Activated T-cell treated with anti-CD3 and anti-CD28 coated beads for 1 hour (primary cell): ENCODE measurements at places on chromosomes 13 and 19.
A peak's percentile ranks its signal among the peaks of the same experiment; 100 is the strongest.

DNA sequence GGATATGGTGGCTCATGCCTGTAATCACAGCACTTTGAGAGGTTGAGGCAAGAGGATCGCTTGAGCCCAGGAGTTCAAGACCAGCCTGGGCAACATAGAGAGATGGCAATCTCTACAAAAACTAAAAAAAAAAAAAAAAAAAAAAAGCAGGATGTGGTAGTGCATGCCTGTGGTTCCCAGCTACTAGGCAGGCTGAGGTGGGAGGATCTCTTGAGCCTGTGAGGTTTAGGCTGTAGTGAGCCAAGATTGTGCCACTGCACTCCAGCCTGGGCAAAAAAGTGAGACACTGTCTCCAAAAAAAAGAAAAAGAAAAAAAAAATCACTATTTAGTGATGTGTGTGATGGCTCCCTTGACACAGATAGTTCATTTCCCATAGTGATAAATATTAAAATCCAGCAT lies 365.0 kb upstream of the NBEA start:
- DNase-seq, result no peak

DNA sequence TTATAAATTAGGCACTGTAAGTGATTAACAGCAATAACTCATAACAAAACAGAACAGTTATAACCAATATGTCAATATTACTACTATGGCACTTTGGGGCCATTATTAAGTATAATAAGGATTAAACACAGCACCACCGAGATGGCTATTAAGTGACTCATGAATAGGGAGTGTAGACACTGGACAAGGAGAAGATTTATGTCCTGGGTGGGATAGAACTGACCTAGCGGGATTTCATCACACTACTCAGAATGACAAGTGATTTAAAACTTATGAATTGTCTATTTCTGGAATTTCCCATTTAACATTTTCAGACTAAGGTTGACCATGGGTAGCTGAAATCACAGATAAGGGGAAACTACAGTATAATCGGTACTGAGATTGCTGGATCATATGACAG lies 79.0 kb upstream of the SLC7A1 start:
- no peak for DNase-seq

DNA sequence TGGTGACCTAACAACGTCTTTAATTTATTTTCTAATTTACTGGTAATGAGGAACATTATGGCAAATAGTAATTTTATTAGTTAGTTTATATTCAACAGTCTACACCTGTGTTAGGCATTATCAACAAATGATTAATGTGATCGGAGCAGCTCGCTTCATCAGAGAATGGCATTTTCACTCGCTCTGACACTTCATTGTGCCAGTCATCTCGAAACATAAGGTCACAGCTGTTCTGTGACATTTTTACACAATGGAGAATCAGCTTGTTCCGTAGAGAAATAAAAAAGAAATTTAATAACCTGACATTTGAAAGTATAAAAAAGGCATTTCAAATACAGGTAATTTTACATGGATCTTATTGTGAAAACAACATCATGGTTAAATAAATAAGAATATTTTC lies 858.4 kb downstream of the SLITRK6 start:
- DNase-seq, result no peak

- DNase-seq, result no peak
Measured at GRCh38 chr13:95533545-95534160, 18.9 kb upstream of the CLDN10 start.

DNA sequence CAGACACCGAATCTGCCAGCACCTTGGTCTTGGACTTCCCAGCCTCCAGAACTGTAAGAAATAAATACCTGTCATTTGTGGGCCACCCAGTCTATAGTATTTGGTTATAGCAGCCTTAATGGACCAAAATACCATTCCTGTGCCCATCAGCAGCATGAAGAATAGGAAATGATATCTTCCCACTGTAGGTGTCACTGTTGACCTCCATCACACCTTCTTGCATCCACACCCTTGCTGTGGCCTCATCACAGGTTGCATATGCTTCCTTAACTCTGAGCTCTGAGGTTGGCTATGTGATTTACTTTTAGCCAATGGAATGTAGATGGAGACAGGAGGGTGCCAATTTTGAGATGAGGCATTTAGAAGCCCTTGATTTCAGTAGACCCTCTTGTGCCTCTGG lies 242.0 kb upstream of the TSHZ3 start:
- no peak for DNase-seq

DNA sequence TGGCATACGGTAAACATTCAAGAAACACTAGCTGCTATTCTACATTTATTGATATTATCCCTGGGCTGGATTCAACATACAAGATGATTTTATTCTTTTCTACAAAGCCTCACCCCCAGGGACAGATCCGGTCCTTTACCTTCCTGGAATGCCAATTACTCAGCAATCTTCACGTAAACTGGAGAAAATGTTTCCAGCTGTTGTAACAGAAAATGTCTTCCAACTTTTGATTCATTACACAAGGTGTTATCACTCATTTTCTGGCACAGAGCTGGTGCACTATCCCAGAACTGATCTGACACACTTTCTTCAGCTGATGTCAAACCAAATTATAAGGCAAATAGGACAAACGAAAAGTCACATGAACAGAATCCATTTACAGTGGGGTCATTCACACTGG lies 33.1 kb downstream of the DCLK1 start:
- DNase-seq, result no peak

- peak; percentile 20 for DNase-seq
Measured at GRCh38 chr19:11560404-11561051, 1.5 kb upstream of the ELOF1 start.

DNA sequence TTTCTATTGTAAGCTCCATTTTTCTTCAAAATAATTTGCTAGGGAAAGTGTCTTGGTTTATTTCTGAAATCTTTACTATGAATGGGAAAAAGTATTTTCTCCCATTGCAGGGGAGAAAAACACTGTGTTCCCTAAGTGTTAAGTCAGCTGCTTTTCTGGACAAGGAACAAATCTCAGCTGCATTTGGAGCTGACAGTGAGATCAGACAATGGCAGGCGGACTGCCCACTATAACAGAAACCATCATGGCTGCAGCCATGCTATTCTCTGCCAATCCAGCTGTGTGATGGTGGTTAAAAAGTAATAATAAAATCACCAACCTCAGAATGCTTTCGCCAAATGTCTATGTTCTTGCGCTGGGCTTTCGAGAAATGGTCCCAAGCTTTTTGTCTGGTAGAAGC lies 302.7 kb downstream of the DNAJC15 start:
- no peak for DNase-seq

DNA sequence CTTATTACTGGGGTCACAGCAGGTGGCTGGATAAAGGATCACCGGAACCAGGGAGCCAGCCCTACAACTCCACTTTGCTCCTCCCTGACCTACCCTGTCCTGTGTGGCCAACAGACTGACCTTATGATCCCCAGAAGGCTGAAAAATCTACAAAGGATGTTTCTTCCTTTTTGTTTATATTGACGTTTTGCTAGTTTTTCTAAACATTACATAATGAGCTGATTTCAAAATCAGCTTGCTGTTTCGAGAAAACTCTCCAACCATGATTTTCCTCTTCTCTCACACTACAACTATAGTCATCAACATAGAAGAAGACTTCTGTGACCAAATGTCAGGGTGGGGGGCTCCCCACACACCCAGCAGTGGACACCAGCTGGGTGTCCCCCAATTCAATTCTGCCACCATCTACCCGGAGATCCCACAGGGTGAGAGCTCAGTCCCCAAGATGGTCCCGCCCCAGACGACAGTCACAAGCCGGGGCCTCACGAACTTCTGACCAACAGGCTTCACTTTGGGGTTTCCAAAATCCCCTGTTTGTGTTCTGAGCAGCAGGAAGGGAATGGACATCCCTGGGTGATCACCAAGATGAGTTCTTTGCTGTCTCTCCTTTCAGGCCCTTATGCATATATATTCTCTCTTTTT lies 35.0 kb downstream of the ZNF536 start:
- no peak for DNase-seq

DNA sequence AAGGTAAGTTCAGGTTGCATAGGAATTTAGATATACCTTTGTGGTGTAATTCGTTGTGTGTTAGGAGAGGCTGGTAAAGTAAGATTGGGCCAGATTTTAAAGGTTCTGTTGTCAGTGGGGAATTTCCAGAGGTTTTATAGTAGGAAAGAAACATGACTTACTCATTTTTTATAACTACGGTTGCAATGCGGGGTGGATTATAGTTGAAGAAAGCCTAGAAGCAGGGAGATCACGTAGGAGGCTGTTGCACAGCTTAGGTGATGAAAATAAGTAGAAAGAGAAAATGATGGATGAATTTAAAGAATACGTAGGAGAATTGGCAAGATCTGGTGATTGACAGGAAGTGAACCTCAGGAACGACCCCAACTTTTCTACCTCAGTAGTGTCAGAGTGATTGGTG lies 61.1 kb downstream of the PIBF1 start:
- no peak for DNase-seq

- no peak for DNase-seq
Measured at GRCh38 chr13:52109116-52109670, 19.7 kb downstream of the NEK5 start.

DNA sequence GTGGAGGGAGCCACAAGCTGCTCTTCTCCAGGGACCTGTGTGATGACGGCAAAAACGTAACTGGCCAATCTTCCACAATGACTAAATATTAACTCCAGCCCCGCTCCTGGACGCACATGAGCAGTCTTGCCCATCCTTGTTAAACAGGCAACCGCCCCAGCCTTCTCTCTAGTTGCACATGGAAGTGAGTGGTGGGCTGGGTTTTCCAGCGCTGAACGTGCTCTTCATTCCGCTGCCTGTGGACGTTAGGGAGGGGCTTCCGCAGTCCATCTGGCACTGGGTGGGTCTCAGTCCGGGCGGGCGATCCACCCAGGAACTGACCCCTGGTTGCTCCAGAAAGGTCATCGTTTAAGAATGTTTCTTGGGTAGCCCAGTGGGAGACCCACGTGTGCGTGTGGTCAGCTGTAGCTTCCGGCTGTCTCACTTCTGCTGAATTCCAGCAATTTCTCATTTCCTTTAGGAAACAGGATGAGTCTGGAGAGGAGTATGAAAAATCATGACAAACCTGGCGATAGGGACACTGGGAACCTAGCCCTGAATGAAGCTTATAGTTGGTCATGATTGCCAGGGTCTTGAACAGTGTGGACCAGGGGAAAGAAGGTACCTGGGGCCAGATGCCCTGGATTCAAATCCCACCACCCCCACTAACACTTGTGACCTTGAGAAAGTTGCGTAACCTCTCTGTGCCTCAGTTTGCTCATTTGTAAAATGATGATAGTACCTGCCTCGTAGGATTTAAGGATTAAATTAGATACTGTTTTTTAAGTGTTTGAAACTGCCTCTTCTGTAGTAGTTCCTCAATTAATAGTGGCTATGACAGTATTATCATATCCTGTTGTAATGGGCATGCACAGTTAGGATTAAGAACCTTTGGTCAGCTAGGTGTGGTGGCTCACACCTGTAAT lies 92.6 kb downstream of the SIPA1L3 start:
- DNase-seq, result no peak

DNA sequence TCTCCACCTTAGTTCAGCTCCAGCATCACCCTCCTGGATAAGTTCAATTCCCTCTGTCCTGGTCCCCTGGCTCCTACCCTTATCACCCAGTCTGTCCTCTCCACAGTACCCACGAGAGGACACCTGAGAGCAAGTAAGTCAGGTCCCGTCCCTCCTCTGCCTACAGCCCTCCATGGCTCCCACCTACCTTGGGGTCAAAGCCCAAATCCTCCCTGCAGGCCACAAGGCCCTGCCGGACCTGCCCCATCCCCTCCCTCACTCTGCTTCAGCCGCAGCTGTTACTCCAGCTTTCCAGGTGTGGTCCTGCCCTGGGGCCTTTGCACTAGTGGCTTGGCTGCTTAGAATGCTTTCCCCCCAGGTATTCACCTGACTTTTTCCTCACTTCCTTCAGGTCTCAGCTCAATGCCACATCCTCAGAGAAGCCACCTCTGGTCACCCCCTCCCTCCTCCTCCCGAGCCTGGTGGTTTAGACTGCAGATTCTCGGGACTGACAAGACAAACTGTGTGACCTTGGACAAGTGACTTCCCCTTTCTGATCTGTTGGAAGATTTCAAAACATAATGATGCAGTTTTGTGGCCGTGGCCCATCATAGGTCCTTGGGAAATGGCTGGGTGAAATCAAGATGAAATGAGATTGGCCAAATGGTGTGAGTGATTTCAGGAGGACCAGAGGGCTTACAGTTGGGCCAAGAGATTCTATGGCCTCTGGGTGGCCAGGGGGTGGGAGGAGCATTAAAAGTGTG lies 3.6 kb downstream of the TUBB4A start:
- no peak for DNase-seq

GRCh38 chr19:2252797-2253105 lies 3.5 kb downstream of the JSRP1 start:
- DNase-seq, result no peak

DNA sequence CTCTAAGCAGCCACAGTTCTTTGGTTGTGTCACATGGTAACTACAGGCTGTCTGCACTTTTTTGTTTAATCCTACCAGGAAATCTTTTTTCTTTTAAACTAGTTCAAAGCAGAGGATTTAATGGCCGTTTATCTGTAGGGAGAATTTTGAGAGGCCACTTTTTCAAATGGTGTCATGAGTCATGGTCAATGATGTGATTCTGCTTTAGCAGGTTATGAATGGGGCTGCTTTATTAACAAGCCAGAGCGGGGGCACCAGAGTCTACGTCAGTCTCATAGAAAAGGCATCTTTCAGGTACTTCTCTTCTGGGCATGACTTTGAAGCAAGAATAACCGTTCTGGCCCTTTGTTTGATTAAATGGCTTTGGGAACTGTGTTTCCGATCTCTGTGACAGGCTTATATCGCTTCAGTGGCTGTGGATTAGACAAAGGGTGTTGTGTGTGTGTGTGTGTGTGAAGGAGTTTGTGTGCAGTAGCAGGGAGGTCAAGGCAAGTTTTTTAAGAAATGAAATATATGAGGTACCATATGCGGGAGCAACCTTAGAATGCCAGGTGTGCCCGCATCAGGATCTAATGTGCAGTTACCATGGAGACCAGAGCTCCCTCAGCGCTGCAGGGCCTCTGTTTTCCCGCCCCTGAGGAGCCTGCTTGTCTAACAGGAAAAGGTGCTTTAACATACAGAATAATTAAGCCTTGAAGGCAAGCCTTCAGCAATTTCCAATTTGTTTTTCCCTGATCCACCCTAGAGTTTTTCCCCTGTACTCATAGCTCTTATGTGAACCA lies 120.5 kb downstream of the KATNAL1 start:
- DNase-seq, result no peak
